CD4-positive, alpha-beta T cell (primary cell): ENCODE measurements at places on chromosomes 5 and 9.

GRCh38 chr5:179802950-179803562 is 3.6 kb downstream of the MGAT4B start:
- no peak for DNase-seq

DNA sequence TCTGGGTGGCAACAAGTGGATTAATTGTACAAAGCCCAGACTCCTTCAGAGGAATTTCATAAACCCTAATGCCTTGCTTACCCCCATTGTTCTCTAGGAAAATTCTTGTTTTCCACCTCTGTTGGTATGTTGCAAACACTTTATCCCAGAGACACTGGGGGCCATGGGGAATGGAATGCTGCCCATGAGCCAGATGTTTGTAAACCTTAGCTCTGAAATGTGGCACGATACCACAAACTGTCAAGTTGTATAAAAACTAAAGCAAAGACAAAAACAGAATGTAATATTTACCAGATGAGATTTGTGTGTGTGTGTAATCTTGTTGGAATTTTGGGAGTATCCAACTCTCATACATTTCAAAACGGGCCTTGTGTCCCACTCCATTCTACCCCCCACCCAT is 465.0 kb downstream of the EBF1 start:
- no peak for DNase-seq

DNA sequence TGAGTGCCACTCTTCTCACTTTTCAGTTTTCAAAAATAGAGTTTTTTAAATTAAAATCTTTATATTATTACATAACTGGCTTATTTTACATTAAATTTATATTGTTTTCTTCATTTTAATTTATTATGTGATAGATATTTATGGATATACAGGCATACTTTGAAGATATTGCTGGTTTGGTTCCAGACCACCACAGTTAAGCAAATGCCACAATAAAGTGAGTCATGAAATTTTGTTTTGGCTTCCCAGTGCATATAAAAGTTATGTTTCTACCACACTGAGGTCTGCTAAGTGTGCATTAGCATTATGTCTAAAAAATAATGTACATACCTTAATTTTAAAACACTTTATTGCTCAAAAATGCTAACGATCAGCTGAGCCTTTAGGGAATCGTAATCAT is 47.4 kb downstream of the NDUFS4 start:
- DNase-seq, result no peak

DNA sequence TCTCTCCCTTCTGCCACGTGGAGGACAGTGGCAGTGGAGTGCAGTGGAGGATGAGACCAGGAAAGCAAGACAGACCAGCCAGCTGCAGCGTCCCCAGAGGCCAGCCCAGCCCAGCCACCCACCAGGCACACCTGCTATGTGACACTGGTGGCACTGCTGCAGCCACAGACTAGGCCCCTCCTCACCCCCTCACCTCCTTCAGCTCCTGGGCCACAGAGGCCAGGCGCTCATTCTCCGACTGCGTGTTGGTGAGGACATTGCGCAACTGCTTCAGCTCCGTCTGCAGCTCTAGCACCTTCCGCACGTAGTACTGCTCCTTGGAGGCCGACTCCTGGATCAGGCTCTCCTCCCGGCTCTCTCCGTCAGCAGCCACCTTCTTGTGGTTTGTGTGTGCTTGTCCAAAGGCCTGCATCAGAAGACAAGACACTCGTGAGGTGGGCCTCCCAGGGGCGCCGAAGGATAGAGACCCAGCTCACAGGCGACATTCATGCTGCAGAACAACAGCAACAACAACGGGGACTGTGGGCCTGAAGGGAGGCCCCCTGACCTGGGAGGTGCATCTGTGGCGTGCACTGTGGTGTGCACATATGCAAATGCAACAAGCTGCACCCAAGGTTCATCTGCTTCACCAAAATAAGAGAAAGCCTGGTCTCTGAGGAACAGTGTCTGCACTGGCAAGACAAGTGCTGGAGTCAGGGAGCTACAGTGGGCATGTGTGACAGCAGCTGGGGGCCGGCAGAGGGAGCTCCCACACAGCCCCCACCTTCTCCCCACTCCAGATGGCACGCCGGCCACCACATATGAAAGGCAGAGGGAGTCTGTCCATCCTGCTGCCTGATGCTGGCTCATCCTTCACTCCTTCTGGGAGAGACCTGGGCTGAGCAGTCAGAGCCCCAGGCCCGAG is 35.5 kb downstream of the BICD2 start:
- no peak for DNase-seq

GRCh38 chr9:13902286-13903066 is 411.5 kb downstream of the NFIB start:
- no peak for DNase-seq

GRCh38 chr5:43429016-43429415 is 16.8 kb upstream of the CCL28 start:
- DNase-seq, result no peak

GRCh38 chr5:72480841-72481240 is 26.4 kb downstream of the ZNF366 start:
- DNase-seq, result no peak

GRCh38 chr5:73446631-73447529 is 1.7 kb downstream of the FOXD1 start:
- DNase-seq, result no peak

GRCh38 chr5:125244531-125244930 is 498.1 kb upstream of the ZNF608 start:
- no peak for DNase-seq

- no peak for DNase-seq
Measured at GRCh38 chr9:4678679-4679267, 596 bp upstream of the CDC37L1 start.

DNA sequence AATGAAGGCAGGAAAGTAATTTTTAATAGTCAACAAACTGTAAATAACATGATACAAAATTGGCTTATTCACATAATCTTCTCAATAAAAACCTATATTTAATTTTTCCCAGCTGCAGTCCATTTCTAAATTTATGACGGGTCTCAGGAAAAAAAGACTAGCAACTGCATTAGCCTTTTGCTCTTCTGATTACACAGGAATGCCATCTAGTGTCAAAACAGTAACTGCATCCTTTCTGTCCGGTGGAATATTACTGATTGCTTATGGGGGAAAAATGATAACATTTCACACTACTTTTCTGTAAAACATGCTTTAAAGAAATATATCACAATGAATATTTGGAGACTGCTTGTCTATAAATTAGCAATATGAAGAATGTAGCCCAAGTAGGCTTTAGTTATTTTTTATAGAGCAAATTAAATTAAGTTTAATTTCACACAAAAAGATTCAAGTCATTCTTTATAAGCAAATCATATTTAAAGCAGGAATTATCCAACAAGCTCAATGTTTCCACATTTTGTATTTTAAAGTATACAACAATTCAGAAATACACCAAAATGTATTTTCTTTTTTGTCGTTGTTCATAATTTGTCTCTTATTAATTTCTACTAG is 534.7 kb downstream of the CDH10 start:
- no peak for DNase-seq

- DNase-seq, result no peak
Measured at GRCh38 chr5:96468956-96469355, 35.9 kb upstream of the PCSK1 start.

GRCh38 chr5:80141681-80142080 is 106.5 kb downstream of the THBS4 start:
- DNase-seq, result no peak

DNA sequence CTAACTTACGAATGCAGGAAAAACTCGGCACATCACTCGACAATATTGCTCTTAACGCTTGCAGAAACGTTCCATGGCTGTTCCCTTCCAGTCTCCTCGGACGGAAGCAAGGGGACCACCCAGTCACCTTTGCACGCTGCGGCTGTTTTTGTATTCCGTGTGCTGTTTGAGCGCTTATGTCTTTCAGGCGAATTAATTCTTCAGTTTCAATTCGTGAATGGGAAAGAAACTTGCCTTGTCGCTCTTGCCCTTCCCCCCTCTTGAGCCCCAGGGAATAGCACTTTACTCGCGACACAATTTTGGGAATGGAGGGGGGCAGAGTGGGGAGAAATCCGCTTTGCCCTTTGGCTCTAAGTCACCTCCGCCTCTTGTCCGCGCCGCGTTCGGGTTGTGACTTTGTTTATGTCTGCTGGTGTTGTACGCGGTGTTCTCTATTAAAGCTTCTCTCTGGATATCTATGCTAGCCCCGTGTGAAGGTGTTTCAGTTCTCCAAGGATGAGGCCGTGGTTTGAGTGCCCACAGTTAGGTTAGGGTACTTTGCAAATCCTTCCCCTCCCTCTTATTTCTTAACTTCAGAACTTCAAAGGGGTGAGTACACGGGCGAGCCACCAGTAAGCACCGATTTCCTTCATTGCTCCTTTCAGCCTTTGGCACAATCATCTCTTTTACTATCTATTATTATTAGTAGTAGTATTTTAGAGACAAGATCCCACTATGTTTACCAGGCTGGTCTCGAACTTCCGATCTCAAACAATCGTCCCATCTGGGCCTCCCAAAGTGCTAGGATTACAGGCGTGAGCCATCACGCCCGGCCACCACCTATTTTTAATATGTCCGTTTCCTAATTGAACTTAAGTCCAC is 2.7 kb downstream of the FOXB2 start:
- no peak for DNase-seq
